ENCODE measurements at places on chromosomes 12 and 14.

- DNase-seq = no peak
These were observed 15.1 kb downstream of the CD9 start for GRCh38 chr12:6215120-6215807.

GRCh38 chr12:124541322-124541721 is 26.1 kb downstream of the NCOR2 start:
- DNase-seq = no peak

DNA sequence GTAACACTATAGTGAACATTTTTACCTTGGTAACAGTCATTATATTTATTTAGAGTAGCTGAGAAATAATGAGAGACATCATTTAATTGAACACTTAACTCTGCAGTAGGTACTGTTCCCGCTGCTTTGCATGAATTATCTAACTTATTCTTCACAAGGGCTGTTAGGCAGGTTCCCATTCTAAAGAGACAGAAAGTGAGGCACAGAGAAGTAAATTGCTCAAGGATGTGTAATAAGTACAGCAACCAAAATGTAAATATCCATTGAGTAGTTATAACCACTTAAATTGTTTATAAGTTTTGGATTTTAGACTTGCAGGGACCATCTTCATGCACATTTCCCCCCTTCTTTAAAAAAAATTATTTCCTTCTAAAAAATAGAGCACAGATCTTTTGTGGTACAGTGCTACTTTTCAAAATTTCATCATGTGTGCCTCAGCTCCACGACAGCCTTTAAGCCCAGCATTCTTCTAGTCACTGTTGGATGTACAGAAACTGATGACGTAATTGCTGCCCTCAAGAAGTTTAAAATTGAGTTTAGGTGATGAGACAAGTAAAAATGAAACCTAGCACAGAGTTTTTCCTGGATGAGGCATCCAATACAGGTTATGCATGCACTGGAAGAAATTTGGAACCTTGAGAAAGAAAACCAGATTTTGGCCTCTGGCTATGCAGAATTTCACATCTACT is 6.0 kb upstream of the MANSC4 start:
- no peak for DNase-seq

- DNase-seq = no peak
These were observed 194.0 kb downstream of the FOXA1 start for GRCh38 chr14:37401093-37401492.

DNA sequence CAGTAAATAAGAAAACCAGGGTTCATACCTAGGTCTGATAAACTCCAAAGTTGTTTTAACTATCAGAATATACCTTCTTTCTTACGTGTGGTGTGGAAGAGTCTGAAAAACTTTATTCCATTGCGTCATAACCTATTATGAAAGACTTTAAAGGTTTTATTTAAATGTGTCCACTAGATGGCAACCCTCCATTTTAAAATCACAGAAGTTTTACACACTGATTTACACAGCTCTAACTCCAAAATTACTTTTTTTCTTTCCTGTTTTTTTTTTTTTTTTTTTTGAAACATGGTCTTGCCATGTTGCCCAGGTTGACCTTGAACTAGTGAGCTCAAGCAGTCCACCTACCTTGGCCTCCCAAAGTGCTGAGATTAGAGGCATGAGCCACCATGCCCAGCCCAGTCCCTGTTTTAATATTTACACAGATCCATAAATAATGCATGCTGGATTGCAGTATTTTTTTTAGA is 17.3 kb upstream of the TMPRSS12 start:
- DNase-seq = no peak

- DNase-seq = no peak
These were observed 35.0 kb upstream of the PLEK2 start for GRCh38 chr14:67447033-67447381.

DNA sequence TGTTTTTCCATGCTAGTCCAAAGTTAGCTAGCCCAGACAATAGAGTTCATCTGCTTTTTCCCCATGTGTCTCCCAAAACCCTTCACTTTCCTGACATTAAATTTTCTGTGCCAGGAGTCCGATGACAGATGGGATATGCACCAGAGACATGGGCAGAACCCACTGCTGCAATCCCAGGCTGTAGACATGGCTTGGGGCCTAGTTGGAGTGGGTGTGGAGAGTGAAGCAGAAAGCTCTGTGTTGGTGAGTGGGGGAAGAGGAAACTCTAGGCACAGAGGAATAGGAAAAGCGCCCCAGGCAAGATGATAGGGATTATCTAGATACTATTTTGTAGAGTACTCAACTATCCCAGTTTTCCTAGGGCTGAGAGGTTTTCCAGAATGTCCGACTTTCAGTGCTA is 4.8 kb upstream of the KRT74 start:
- DNase-seq = no peak

DNA sequence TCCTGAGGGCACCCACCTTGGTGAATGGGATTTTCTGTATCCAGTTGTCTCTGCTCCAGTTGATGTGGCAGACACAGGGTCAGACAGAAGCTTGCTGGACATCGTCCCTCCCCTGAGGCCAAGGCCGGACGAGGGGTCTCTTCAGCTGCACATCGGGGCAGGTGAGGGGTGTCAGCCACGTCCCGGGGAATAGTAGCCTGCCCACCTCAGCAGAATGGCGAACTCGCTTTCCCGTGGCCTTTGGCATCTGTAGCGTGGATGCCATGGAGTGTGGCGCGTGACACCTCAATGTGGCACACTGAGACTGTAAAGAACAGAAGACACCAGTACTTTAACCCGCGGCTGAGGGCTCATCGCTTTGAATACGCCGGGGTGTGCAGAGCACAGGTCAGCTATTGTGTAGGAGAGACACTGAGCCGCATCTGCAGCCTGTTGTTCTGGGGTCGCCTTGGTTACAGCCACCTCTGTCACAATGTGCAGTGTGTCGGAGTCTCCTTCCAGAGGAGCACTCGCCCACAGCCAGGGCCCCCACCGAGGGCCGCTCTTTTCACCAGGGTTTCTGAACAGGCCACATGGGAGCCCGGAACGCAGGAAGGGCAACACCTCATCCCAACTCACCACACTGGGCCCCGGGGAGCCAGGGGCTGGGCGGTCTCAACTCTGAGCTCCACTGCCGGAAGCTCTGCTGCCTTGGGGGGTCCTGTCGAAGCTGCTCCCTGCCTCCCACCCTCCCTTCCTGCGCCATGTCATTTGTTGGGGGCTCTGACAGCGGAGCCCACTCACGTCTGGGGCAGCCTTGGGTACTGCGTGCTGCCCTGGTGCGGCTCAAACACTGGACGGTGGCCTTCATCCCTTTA is 77.0 kb downstream of the ADGRD1 start:
- no peak for DNase-seq

DNA sequence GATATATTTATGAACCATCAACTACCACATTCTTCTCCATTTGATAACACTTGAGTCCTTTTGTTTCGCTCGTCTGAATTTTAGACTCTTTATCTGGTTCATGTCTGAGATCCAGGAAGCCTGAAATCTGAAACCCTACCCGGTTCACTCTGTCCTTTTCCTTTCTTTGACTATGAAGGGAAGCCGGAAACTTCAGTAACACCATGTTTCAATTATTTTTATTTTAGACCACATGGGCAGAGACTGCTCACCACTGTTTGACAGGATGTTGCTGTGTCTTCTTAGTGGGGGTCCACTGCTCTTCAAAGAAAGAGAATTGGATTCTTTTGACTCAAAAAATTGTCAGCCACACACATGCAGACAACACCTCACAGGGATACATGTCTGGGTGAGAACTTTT is 331.9 kb upstream of the FLRT2 start:
- no peak for DNase-seq

DNA sequence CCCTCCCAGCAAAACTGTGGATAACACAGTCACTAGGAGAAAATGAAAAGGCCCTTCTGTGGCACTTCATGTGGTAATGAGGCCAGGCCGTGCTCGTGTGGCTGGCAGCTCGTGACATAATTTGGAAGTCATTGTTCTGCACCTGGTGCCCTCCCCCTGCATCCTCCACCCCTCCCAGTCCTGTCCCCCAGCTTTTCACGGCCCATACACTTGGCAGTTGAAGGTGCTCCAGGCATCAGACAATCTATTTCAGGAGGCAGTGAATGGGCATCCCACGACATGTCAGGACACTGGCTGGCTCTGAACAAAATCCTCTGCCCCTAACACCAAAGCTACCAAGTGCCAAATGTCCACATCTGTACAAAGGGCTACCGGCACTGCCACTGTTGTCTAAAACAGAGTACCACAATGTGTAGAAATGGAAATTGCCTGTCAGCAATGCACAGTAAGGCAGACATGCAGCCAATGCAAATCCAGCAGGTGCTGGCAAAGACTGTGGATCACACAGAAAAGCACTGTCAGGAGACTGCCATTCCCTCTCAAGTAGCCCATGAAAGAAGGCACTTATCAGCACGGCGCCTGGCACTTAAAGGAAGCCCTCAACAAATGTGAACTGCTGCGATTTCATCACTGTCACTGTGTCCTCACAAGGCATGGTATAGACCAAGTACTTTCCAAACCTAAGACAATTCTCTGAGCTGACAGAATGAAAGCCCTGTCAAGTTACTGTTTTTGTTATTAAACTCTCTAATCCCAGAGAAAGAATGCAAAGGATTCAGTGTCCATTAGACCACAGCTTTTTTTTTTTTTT is 39.1 kb downstream of the CORO1C start:
- DNase-seq = no peak

DNA sequence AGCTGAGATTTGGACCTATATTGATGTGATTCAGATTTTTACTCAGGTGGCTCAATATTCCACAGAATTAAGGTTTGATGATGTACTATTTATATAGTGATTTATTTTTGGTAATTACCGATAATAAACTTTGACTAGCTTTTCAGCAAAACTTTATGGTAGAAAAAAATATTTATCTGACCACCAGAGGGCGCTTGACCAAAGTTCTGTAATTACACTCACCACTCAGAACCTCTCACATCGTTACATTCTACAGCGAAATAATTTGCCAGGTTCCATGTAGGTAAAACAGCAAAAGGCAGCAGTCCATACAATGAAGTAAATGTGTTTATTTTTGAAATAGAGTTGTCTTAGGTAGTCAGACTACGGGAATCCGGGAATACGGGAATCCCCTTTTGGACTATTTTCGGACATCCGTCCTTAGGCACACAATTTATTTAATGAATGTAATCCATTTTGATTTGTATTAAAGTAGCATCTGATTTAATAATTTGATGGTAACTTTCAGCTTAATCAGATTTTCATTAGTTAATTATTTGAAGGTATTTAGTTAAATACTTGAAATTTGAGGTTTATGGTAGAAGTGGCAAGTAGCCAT is 143.0 kb upstream of the DDHD1 start:
- no peak for DNase-seq

DNA sequence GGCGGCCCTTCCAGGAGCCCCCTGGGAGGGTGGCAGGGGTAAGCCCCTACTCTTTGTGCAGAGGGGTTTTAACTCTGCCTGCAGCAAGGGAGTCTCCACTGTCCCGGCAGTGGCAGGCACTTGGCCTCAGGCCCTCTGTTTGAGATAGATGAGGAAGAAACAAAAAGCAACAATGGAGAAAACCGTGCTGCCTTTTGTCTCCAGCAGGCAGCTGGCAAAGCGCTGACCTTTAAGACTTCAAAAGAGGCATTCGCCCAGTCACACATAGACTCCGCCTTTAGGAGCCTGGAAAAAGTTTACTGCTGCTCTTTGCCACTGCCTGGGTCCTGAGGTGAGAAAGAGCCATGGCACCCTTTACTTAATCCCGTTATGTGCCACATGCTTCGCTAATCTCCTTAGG is 158.2 kb upstream of the NTF3 start:
- DNase-seq = no peak

- DNase-seq = no peak
These were observed at the start of gene ALX1 for GRCh38 chr12:85280165-85280983. ALX1 (plus strand) TSS chr12:85280220; CDS start chr12:85280262, 42 bp downstream.

DNA sequence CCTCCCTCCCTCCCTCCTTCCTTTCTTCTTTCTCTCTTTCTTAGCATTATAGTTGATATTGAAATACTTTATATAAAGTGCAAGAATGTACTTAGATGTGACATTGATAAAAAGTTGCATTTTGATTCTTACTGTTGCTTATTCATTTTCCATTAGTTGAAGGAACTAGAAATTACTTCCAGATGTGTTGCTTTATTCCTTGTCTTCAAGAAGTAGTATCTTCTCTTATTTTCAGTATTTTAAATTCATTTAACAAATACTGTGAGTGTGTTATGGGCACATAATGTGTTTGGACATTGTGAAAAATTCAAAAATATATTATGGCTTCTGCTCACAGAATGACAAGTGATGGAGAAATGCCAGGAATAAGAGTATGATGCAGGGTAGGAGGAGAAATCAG is 45.6 kb downstream of the TRMT5 start:
- DNase-seq = no peak

GRCh38 chr14:50039734-50040400 is 76.5 kb downstream of the VCPKMT start:
- no peak for DNase-seq

DNA sequence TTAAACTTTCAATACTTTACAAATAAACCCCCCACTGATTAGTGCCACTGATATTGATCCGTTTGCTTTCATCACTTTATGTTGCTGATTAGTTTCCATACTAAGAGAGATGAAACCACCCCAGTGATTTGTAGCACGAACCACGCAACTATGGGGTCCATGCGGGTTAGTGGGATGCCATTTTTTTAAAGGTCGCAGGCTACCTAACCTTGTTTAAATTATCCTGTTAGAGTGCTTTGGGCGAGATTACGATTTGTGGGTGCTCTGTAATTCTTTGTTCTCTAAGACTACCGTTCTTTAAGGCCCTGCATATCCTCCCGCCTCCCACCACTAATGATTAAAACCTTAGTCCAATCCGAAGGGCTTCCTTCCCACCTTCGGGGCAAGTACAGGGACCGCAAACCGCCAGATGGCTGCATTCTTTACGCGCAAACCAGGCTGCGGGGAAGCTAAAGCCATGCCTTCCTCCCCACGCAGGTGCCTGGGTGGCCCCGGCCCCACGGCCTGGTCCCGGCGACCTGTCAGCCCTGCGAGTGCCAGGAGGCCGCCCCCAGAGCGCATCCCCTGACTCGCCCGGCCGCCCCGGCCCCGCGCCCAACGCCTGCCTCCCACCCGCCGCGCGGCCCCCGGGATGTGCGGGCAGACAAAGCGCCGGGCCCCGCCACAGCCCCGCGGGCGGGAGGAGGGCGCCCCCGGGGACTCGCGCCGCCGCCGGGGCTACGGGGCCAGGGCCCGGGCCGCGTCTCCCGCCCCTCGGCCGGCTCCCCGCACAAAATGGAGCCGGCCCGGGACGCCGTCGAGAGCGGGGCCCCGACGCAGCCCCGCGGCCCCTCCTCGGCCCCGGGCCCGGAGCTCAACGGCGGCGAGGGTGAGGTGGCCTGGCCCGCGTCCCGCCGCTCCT is 759 bp downstream of the NFYB start:
- peak; percentile 27 for DNase-seq

GRCh38 chr14:61227884-61228591 is 53.1 kb downstream of the TMEM30B start:
- no peak for DNase-seq

Measured in stimulated activated CD8-positive, alpha-beta memory T cell treated with anti-CD3 and anti-CD28 coated beads, Interleukin-7, amount 100 ng/mL, for 48 hours (primary cell).